Breast epithelium (tissue), 4 donors: ENCODE measurements at places on chromosomes 4 and X. TPM values are rescaled to one million over a fixed set of nuclear protein-coding genes. Genes with fewer than 3 reads are reported as not detected.

- DNase-seq = no peak
These were observed 250.0 kb upstream of the SLC7A11 start for GRCh38 chr4:138492176-138492575.

DNA sequence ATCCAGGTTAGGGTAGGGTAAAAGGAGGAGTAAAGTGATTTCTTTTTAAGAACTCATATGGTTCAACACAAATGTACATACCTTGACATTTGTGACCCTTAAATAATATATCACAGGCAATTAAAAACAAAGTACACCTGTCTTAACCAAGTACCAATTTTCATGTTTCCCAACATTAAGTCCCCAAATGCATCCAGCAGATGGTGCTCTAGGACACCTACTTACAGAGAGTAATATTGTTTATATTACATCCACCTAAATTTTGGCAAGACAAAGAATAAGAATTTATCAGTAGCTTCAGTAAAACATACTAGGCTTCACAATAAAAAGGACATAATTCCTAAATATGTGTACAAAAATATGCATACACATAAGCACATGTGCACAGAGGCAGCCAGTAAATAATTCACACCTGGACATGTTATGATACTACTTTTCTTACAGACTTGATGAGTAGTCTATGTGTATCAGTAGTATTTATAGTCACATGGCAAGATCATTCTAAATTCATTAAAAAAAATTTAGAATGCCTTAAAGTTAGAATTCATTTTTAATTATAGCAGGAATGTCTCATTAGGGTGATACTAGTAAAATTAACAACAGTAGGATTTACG lies 219.7 kb downstream of the DCLK2 start:
- no peak for DNase-seq

SCML1 gene
- total RNA-seq = 14.4 TPM

GRCh38 chr4:73055241-73055897 lies 14.1 kb downstream of the COX18 start:
- no peak for DNase-seq

- no peak for DNase-seq
These were observed 38.0 kb upstream of the GATB start for GRCh38 chr4:151798678-151799416.

CXCL5 gene
- total RNA-seq = not detected

- DNase-seq = no peak
These were observed 7.8 kb upstream of the PIGA start for GRCh38 chrX:15343075-15343476.

DNA sequence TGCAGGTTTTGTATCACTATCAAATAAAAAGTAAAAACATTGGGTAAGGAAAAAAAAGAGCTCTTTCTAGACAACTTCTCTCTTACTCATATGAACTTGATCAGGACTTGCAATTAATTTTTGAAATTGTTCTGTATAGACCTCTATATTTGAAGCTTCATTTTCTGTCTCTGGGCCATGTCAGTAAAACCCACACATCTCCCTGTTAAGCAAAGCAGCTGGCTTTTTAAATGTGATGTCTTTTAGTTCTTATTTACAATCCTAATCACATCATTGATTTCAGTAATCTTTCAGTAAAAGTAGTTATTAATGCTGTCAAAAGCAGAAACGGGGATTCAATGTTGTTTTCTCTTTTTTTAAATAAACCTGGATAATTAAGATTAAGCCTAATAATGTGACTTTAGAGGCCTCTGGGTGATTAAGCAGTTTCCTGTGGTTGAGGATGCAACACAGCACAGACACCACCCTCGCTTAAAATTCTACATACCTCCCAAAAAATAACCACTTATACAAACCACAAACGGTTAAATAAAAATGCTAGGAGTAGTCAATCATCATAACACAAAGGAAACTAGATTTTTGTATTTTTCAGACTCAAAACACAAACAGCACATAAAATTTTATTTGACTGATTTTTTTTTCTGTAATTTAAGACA lies 5.2 kb upstream of the PCDH10 start:
- DNase-seq = no peak

CCDC160 gene
- total RNA-seq = 0.16 TPM

- no peak for DNase-seq
These were observed 26.5 kb downstream of the ADH5 start for GRCh38 chr4:99062120-99062519.

DNA sequence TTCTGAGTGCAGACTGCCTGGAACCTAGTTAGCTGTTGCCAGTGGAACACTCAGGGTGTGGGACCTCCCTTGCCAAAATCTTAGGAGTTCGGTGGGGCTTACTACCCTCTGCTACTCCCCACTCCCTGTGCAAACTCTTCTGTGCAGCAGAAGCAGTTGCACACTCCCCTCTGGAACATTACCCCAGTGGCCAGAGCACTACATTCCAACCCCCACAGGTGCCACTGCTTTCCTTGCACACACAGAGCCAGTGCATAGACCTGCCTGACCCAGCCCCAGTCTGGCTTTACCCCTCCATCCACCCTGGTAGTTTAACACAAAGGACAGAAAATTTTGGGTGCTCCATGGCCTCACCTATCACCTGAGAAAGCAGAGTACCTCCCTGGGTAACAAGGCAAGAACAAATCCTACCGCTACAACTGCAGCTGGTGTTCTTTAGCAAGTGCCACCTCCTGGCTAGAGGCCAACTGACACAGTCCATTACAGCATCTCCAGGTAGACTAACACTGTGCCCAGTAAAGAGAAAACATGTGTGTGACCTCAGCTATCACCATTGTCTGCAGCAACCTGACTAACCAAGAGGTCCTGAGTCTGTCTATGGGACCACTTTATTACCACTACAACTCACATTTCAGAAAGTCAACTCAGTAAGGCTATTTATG lies 11.5 kb upstream of the RASSF6 start:
- no peak for DNase-seq

SPARCL1 gene
- total RNA-seq = 368 TPM

GPRASP3 gene
- total RNA-seq = 4.3 TPM

ADH7 gene
- not detected for total RNA-seq

DNA sequence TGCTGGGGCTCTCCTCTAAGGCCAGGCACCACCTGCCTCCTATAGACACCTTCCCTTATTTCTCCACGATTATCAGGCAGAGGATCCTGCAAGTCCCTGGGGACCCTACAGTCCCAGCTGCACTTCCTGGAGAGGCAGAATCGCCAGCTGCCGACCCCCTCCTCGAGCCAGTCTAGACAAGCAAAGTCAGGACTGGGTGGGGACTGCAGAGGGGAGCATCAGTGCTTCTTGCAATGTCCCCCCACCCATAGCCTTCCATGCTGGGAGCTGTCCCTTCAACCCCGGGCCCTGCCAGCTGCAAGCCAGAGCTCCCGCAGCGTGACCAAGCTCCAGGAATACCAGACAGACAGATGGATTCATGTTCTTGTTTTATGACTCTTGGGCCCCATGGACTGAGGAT lies 1.4 kb upstream of the CRMP1 start:
- DNase-seq = no peak

GRCh38 chrX:47247206-47247998 lies 14.6 kb downstream of the USP11 start:
- DNase-seq = no peak

- no peak for DNase-seq
These were observed 9.8 kb downstream of the PGRMC2 start for GRCh38 chr4:128277856-128278255.

PLS3 gene
- 64.6 TPM for total RNA-seq
